ENCODE measurements at places on chromosomes 13 and 19. TPM values are rescaled to one million over a fixed set of nuclear protein-coding genes. Genes with fewer than 3 reads are reported as not detected.

COL5A3 gene
- 5.0 TPM for total RNA-seq

TINCR gene
- total RNA-seq: not detected

OR7D2 gene
- total RNA-seq: not detected

KCTD15 gene
- total RNA-seq: 13.6 TPM

CBARP gene
- 5.3 TPM for total RNA-seq

PABPC3 gene
- total RNA-seq: 0.15 TPM

DMAC2 gene
- total RNA-seq: 46.1 TPM

NOVA2 gene
- total RNA-seq: not detected

SERP2 gene
- 8.3 TPM for total RNA-seq

PPP2R1A gene
- 256 TPM for total RNA-seq

ZNF790 gene
- total RNA-seq: 8.3 TPM

GFY gene
- total RNA-seq: not detected

ZNF569 gene
- 8.4 TPM for total RNA-seq

ZNF112 gene
- 9.6 TPM for total RNA-seq

SHANK1 gene
- 7.3 TPM for total RNA-seq

NUMBL gene
- 93.2 TPM for total RNA-seq

SGCG gene
- total RNA-seq: not detected

CHST8 gene
- 0.15 TPM for total RNA-seq

MBD3L2 gene
- not detected for total RNA-seq

ZNF566 gene
- 6.4 TPM for total RNA-seq

ZNF544 gene
- total RNA-seq: 35.9 TPM

SIGLECL1 gene
- total RNA-seq: not detected

KLK3 gene
- not detected for total RNA-seq

CRB3 gene
- total RNA-seq: not detected

SHFL gene
- 23.9 TPM for total RNA-seq

SIX5 gene
- total RNA-seq: 18.9 TPM

GAS6 gene
- total RNA-seq: 90.5 TPM

CYP2A7 gene
- not detected for total RNA-seq

CD177 gene
- 0.17 TPM for total RNA-seq

PSG2 gene
- 0.50 TPM for total RNA-seq

LIM2 gene
- not detected for total RNA-seq

SULT2A1 gene
- not detected for total RNA-seq

TMEM150B gene
- not detected for total RNA-seq

ZNF576 gene
- 13.4 TPM for total RNA-seq

CLN5 gene
- total RNA-seq: 35.4 TPM

MAP4K1 gene
- 0.58 TPM for total RNA-seq

CEACAM6 gene
- not detected for total RNA-seq

FAM83E gene
- 0.33 TPM for total RNA-seq
